ENCODE measurements at places on chromosomes 7 and 10. TPM values are rescaled to one million over a fixed set of nuclear protein-coding genes. Genes with fewer than 3 reads are reported as not detected.
A peak's percentile ranks its signal among the peaks of the same experiment; 100 is the strongest.

DNA sequence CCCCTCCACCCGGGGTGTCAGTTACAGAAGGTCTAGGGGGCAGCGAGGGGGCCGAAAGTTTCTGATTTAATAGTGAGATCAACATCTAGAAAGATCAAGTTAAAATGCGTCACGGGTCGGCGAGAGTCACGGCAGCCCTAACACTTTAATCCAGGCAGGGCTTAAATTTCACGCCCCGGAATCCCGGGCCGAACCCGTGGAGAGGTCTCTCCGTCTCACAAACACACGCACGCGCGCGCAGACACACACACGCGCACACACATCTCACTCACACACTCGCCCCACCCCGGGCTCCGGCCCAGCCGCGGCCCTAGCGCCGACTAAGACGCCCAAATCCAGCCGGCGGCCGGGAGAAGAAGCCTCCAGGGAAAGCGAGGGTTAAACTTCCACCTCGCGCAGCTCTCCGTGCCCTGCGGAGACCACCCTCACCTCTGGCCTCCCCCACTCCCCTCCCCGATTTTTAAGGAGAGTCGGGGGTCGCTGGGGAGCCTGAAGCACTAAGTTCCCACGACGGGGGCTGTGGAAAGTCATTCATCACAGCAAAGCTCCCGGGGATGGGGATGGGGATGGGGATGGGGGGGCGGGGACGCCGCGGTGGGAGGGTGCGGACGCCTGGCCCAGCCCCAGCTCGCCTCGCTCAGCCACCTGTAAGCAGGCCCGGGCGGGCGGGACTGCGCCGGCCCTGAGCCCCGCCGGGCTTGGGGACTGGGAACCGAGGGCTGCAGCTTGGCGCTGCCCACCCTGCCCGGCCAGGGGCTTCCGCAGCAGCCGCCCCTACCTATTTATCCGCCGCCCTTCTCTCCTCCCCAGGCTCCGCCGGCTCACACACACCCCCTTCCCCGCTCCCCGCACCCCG, 1.6 kb downstream of the PDGFA start:
- H3K4me3 ChIP-seq, result peak overlapping the region; percentile 46
- H3K4me1 ChIP-seq, result peaks cover 14% of the 10 kb centered on the region
- H3K27me3 ChIP-seq, result peaks cover 6% of the 10 kb centered on the region
- no peak overlapping the region for H3K27ac ChIP-seq

Gene NXPH1
- not detected for total RNA-seq

Gene PHKG1
- total RNA-seq, result 1.0 TPM

GRCh38 chr10:16968416-16969041, 151.3 kb upstream of the RSU1 start:
- H3K4me1 ChIP-seq, result peaks cover 6% of the 10 kb centered on the region
- no peaks in the 10 kb centered on the region for H3K36me3 ChIP-seq
- H3K4me3 ChIP-seq, result no peak overlapping the region
- peak; percentile 55 for DNase-seq

DNA sequence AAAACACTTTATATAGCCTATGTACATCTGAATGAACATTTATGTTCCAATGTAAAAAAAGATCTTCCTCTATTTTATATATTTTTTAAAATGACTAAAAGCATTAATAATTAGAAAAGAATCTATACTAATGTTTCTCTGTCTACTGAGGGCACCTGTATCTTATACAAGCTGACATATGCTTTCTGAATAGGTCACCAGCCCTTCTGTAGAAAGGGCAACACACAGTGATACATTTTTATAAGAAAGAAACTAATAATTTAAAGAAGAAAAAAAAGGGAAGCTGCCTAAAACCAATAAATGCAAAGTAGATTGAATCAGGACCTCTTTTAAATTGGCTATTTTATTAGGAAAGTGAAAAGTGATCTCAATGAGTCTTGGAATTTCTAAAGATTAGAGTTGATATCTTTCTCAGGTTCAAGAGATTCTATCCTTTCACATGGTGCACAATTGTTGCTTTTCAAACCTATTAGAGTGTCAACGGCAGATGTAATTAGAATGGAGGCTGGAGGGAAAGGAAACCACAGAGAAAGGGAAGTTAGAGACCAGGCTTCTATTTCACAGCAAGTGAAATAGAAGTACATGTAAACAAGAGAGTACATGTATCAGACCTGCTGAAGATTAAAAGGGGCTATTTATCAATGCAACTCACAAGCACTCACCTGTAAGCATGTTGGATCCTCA, 6.3 kb downstream of the MTPN start:
- H3K27me3 ChIP-seq, result no peaks in the 10 kb centered on the region
- no peak overlapping the region for H3K27ac ChIP-seq
- H3K36me3 ChIP-seq, result no peaks in the 10 kb centered on the region
- no peak for DNase-seq
- no peak overlapping the region for H3K4me3 ChIP-seq
- peaks cover 7% of the 10 kb centered on the region for H3K4me1 ChIP-seq

Gene SH2D4B
- total RNA-seq, result 0.05 TPM

Gene DENND2A
- total RNA-seq, result 44.9 TPM

DNA sequence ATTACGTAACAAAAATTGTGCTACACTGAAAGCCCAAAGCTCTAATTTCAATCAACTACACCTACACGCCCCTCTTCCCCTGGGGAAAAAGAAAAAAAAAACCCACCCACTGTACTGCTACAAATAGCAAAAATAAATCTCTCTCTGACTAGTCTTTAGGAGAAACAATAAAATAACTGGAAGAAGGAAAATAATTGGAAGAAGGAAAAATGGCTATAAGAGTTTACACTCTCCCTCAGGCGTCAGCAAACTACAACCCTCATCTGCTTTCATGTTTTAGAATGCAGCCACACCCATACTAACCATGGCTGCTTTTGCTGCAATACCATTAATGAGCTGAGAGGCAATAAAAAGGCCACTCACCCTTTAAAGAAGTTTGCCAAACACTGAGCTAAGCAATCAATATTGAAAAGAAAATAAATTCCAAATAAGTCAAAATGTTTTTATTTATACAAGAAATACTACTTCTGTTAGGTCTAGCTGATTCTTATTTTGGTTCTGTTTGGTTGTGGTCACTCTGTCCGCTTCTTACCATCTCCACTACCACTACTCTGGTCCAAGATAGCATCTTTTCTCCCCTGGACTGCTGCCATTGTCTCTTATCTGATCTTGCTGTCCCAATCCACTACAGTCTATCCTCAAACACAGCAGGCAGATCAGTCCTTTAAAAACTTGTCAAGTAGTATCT, 3.8 kb downstream of the MINDY3 start:
- H3K27ac ChIP-seq, result no peak overlapping the region
- DNase-seq, result no peak
- H3K36me3 ChIP-seq, result no peaks in the 10 kb centered on the region
- no peaks in the 10 kb centered on the region for H3K27me3 ChIP-seq
- H3K4me1 ChIP-seq, result no peaks in the 10 kb centered on the region
- no peak overlapping the region for H3K4me3 ChIP-seq

DNA sequence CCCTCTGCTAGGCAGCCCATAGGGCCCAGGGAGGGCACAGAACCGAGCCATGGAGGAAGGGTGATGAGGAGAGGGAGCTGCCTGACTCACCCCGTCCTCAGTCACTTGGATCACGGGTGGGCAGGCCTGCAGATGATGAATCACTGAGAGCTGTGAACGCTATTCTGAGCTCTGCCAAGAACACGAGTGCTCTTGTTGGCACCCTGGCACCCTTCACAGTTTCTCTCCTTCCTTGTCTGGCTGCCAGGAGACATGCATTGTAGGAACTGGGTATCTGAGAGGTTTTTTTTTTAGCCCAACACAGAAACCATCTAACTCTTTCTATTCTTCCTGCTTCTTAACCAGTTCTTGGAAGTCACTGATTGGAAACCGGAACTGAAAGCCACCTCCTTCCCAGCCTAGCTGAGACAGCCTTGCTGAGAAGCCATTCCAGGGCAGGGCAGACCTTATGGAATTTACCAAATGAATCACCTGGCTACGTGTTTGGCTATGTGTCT, 82.1 kb downstream of the SLC37A3 start:
- peak overlapping the region; percentile 71 for H3K27ac ChIP-seq
- H3K4me3 ChIP-seq, result peak overlapping the region; percentile 19
- H3K4me1 ChIP-seq, result peaks cover 4% of the 10 kb centered on the region

- H3K4me3 ChIP-seq, result no peak overlapping the region
- H3K36me3 ChIP-seq, result no peaks in the 10 kb centered on the region
- peaks cover 11% of the 10 kb centered on the region for H3K4me1 ChIP-seq
- no peaks in the 10 kb centered on the region for H3K27me3 ChIP-seq
- DNase-seq, result no peak
Observed at GRCh38 chr7:24704311-24704710, 53.0 kb downstream of the GSDME start.

- no peaks in the 10 kb centered on the region for H3K36me3 ChIP-seq
- H3K27me3 ChIP-seq, result no peaks in the 10 kb centered on the region
Observed at GRCh38 chr7:44696728-44697127, 51.9 kb upstream of the ZMIZ2 start.
